Esophagus mucosa (tissue), 1 donor: ENCODE measurements at places on chromosomes 2 and 18. TPM values are rescaled to one million over a fixed set of nuclear protein-coding genes. Genes with fewer than 3 reads are reported as not detected.

Gene LYPD6B
- 3.2 TPM for total RNA-seq

GRCh38 chr18:46298511-46298910 lies 194.3 kb downstream of the HAUS1 start:
- no peak for ATAC-seq

Gene ERFE
- total RNA-seq: 0.44 TPM

DNA sequence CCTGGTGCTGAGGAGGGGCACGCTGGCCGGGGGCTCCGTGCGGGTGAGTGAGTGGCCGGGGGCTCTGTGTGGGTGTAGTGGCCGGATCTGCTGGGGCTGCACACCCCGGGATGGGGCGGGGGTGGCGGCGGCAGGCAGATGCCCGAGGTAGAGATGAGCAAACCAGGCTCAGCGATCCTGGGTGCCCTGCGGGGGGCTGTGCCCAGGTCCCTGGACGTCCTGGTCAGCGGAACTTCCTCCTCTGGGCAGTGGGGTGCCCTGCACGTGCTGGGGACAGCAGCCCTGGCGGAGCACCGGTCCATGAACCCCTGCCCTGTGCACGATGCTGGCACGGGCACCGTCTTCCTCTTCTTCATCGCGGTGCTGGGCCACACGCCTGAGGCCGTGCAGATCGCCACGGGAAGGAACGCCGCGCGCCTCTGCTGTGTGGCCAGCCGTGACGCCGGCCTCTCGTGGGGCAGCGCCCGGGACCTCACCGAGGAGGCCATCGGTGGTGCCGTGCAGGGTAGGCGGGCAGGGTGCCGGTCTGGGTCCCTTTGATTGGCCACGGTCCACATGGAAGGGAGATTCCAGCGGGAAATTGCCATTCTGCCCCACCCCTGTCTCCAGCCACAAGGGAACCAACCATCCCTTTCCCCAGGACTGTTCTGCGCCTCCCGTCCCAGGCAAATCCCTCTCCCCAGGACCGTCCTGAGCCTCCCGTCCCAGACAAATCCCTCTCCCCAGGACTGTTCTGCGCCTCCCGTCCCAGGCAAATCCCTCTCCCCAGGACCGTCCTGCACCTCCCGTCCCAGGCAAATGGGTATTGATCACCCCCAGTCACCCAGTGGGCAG lies 5.9 kb downstream of the NEU4 start:
- no peak for ATAC-seq

DNA sequence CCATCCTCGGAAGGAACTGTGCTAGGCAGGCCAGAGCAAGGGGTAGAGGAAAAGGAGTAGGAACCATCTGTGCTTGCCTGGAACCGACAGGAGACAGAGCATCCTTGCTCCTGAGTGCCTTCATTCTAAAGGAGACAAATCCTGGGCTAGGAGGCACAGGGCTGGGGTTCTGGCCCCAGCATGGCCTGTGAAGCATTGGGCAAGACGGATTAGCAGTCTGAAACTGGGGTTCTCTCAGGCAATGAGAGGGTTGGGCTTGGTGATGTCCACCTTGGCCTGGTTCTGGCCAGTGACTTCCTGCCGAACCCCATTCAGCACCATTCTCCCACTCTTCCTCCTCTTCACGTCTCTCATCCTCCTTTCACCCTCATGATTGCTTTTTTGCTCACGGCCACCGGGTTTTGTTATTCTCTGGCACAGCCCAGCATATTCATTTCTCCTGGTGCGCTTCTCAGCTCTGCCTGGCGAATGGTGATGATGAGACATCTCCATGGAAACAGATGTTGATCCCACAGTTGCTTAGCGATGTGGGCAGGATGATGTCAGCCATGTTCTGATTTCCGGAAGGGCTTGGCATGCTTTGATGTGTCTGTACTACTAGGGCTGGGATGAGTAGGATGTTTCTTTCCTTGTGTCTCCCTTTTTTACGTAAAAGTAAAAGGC lies 127.7 kb downstream of the CAPN13 start:
- ATAC-seq: no peak

Gene INPP5D
- 6.2 TPM for total RNA-seq

DNA sequence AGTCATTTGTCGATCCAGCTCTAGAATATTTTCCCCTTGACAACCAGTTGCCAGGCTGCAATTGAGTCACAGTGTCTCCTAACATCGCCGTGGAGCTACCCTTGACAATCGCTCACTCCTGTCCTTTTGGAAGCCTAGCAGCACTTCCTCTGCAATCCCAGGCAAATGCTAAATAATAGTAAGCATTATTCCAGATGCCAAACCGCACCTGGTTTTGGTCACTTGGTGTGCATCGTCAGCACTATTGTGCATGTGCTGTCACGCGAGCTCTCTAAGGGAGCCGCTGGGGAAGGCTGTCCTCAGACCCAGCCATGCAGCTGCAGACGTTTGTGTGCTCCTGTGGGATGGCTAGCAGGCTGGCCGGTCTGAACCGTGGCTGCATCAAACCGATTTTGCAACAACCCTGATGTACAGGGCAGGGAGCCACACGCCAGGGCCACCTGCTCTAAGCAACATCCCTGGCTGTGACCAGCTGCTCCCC lies 549.5 kb upstream of the ID2 start:
- no peak for ATAC-seq

GRCh38 chr18:79484661-79485621 lies 89.2 kb downstream of the NFATC1 start:
- no peak for ATAC-seq
